DMS 273 treated with DMSO at 0.1 percent for 48 hours (cell line): ENCODE measurements at places on chromosomes 5 and 9.

DNA sequence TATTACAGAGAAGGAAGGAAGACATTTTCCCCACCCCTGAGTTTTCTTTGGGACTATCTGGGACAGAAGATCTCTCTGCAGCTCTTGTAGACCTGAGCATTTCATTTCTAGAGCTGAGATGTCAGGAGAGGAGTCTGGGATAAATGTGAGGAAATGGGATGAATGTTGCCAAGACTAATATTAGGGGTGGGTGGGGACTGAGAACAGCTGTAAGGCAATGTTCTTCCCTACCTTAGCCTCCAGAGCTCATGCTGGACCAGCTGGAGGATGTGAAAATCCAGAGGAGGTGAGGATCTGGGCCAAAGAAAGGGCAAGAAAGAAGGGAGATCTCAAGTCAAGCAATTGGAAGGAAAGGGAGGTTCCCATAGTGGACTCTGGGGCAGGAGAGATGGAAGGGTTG lies 23.1 kb upstream of the FOXD1 start:
- no peak for DNase-seq

DNA sequence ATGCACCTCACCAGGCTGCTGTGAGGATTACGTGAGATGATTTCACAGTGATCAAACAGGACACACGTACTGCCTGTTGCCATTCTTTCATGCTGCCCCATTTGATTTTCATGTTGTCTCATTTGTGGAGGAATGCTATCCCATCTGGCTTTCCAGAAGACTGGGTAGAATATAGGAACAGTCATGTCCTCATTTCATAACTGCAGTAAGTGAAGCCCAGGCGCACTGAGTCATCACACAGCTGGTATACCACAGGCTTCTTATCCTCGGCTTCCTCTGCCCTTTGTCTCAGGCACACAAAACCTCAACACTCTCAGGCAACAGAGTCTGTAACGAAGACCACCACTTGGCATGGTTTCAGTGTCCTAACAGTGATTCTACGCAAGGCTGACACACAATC lies 62.3 kb downstream of the LHFPL2 start:
- no peak for DNase-seq

DNA sequence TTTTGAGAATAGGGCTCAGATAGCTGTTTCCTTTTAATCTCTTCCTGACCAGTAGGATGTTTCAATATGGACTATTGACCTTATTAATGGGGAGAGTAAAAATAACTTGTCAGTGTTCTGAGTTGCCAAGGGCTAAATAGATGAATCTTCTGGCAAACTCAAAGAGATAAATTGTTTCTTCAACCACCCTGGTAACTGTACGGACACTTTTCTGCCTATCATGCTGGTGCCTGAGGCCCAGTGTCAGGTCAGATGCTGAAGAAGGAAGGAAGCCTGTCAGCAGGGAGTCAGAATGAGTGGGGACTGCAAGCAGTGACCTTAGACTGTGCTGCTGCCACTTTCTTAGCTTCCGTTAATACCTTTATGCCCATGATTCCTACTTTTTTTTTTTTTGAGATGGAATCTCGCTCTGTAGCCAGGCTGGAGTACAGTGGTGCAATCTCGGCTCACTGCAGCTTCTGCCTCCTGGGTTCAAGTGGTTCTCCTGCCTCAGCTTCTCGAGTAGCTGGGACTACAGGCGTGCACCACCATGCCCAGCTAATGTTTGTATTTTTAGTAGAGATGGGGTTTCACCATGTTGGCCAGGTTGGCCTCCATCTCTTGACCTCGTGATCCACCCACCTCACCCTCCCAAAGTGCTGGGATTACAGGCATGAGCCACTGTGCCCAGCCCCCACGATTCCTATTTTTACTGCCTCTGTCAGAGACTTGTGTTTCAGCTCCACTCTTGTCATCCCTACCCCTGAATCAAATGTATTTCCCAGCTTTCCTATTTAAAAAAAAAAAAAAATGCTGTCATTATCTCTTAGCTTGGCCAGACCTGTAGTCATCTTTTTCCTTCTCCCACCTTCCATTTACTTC lies 33.7 kb downstream of the TGFBR1 start:
- no peak for DNase-seq

GRCh38 chr9:87543251-87543650 lies 45.6 kb downstream of the DAPK1 start:
- DNase-seq: no peak

DNA sequence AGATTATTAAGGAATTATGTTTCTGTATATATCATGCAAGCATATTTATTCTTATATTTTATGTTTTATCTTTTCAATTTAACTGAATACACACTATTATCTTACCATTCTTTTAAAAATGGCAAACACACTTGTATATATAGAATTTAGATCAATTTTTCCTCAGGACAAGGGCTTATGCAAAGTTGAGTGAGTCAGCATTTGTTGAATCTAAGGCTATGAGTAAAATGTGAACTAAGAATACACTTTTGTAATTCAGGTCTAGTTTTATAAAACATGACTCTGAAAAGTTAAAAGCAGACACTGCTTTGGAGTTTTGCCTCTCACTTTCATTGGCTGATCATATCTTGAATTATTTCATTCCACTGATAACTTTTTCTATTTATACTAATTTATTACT lies 127.8 kb downstream of the FOCAD start:
- no peak for DNase-seq
